H1 (cell line): ENCODE measurements at places on chromosomes 4 and X. TPM values are rescaled to one million over a fixed set of nuclear protein-coding genes. Genes with fewer than 3 reads are reported as not detected.

DNA sequence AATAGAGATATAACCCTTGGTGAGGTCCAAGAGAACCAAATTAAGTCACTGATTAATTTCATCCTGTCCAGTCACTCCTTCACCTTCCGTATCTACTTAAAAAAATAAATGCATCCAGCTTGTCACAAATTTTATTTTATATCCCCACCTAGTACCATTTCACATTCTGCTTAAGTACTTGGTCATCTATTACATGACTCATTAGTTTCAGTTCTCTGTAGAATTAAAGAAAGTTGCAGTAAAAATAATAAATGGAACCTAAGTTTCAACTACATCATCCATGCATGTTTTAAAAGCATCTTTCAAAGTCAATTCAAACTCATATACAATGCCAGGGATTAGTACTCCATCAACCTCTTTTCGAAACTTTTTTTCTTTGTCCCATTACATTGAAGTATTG, 130.2 kb downstream of the SH2D1A start:
- no peaks in the 10 kb centered on the region for H3K27me3 ChIP-seq
- no peaks in the 10 kb centered on the region for H3K36me3 ChIP-seq
- no peak overlapping the region for H3K27ac ChIP-seq
- no peak overlapping the region for H3K4me3 ChIP-seq
- DNase-seq = no peak
- peaks cover 2% of the 10 kb centered on the region; the same call in 1 of the 2 replicates for H3K4me1 ChIP-seq

GRCh38 chr4:86155766-86156165, 204.1 kb downstream of the MAPK10 start:
- no peaks in the 10 kb centered on the region for H3K27me3 ChIP-seq
- no peaks in the 10 kb centered on the region for H3K4me1 ChIP-seq
- no peak overlapping the region for H3K27ac ChIP-seq
- no peak for DNase-seq

The GPM6B gene
- 123 and 132 TPM in 2 replicates for total RNA-seq

DNA sequence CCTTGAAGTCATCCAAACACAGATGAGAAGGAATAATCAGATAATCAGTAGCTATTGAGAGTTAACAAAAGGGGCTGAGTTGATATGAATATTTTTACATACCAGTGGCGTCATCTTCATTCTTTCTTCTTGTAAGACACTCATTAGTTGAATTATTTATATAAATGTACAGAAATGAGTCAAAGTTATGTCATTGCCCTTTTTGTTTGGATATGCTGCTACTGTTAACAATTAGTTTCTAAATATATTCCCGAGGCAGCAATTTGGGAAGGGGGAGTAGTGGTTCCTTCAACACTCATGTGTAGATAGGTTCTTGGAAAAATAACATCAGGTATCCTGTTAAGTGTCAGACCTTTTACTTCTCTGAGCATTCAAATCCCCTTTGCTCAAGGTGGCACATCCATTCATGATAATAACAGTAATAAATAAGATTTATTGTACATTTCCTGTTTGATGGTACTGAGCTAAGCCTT, 436.6 kb downstream of the SPRY1 start:
- no peaks in the 10 kb centered on the region for H3K36me3 ChIP-seq
- H3K27me3 ChIP-seq = no peaks in the 10 kb centered on the region
- H3K4me1 ChIP-seq = no peaks in the 10 kb centered on the region

DNA sequence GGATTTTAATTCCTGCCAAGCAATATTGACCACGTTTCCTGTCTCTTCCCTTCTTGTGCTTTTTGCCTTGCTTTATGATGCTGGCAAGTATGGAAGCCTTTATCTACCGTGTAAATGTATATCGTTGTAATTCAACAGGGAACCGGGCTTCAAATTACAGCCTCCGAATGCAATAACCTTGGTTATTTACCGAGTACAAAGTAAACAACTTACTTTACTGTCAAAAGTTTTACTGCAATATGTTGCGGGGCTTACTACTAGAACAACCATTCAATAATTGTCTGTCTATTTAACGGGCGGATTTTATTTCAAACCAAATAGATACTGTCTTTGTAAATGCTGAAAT, 73.1 kb downstream of the PALLD start:
- no peak overlapping the region for H3K4me3 ChIP-seq
- no peaks in the 10 kb centered on the region for H3K4me1 ChIP-seq
- no peaks in the 10 kb centered on the region for H3K27me3 ChIP-seq
- H3K36me3 ChIP-seq = no peaks in the 10 kb centered on the region

The SAGE1 gene
- total RNA-seq = not detected in 2 replicates

The EVC gene
- total RNA-seq = 9.8 and 11.3 TPM in 2 replicates

The IL13RA2 gene
- total RNA-seq = not detected in 2 replicates

The NAP1L2 gene
- 15.8 and 17.0 TPM in 2 replicates for total RNA-seq

DNA sequence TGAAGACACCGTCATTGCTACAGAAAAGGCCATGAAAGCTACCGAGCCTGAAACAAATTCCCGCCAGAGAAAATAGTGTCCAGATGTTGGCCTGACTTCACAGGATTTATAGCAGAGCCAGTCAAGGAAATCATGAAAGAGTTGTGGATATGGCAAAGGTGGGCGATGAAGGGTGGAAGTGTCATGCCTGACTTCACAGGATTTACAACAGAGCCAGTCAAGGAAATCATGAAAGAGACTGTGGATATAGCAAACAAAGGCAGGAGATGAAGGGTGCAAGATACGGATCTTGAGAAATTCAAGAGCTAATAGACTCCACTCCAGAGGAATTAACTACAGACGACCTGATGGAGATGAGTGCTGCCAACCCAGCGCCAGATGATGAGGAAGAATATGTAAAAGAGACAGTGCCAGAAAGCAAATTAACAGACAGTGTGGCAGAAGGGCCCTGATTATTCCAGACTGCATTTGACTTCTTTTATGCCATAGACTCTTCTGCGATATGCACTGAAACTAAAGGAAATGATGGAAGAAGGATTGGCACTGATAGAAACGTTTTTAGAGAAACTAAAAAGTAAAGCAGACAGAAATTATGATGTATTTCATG, 17.2 kb downstream of the TRMT44 start:
- H3K4me3 ChIP-seq = no peak overlapping the region
- no peak for DNase-seq
- no peak overlapping the region for H3K27ac ChIP-seq
- peaks cover 20% of the 10 kb centered on the region for H3K36me3 ChIP-seq

- no peak overlapping the region for H3K4me3 ChIP-seq
- no peaks in the 10 kb centered on the region for H3K36me3 ChIP-seq
These were observed 7.5 kb upstream of the SPINK2 start for GRCh38 chr4:56828784-56829535.

The PAGE1 gene
- total RNA-seq = not detected in 2 replicates

The ZMAT1 gene
- total RNA-seq = 0.94 and 1.4 TPM in 2 replicates

The LRRC66 gene
- total RNA-seq = 0.11 TPM in 1 of 2 replicates, not detected in the other

GRCh38 chr4:159273141-159273438, 170.2 kb downstream of the RAPGEF2 start:
- no peaks in the 10 kb centered on the region for H3K4me1 ChIP-seq
- no peaks in the 10 kb centered on the region for H3K36me3 ChIP-seq
- no peak for DNase-seq

- H3K27ac ChIP-seq = no peak overlapping the region
- DNase-seq = no peak
- H3K27me3 ChIP-seq = no peaks in the 10 kb centered on the region
These were observed 147.0 kb downstream of the APBB2 start for GRCh38 chr4:41067369-41067768.

GRCh38 chr4:88411491-88412096, 32.9 kb downstream of the HERC6 start:
- H3K27me3 ChIP-seq = no peaks in the 10 kb centered on the region
- no peak for DNase-seq
- no peaks in the 10 kb centered on the region for H3K4me1 ChIP-seq
- no peaks in the 10 kb centered on the region for H3K36me3 ChIP-seq
- H3K27ac ChIP-seq = no peak overlapping the region

The TRIM75 gene
- total RNA-seq = not detected in 2 replicates

DNA sequence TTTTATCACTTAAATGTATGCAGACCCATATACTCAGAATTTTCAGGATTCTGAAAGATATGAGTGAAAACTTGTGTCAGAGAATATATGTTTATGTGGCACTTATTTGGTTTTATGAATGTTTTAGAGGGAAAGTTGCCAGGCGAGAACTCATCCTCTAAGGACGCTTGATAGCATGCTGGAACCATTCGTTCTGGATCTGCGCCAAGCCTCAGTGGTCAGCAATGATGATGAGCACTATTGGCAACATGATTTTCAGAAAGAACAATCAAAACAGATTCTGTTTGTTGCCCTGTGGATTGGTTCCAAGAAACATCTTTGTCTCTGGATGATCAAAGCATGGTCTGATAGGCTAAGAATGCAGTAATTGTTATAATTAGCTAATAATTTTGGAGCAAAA, 32.1 kb upstream of the RAPGEF2 start:
- no peak overlapping the region for H3K27ac ChIP-seq
- H3K4me1 ChIP-seq = no peaks in the 10 kb centered on the region; the same call in 1 of the 2 replicates
- H3K36me3 ChIP-seq = no peaks in the 10 kb centered on the region

- DNase-seq = peak; percentile 2
- H3K4me1 ChIP-seq = no peaks in the 10 kb centered on the region
- no peaks in the 10 kb centered on the region for H3K27me3 ChIP-seq
- no peaks in the 10 kb centered on the region for H3K36me3 ChIP-seq
- no peak overlapping the region for H3K4me3 ChIP-seq
These were observed 222.6 kb downstream of the NDST4 start for GRCh38 chr4:114890773-114891172.

GRCh38 chrX:69522052-69522451, 17.9 kb downstream of the NALF2 start:
- H3K27ac ChIP-seq = no peak overlapping the region
- H3K4me3 ChIP-seq = no peak overlapping the region
- no peaks in the 10 kb centered on the region for H3K36me3 ChIP-seq
- H3K27me3 ChIP-seq = no peaks in the 10 kb centered on the region

DNA sequence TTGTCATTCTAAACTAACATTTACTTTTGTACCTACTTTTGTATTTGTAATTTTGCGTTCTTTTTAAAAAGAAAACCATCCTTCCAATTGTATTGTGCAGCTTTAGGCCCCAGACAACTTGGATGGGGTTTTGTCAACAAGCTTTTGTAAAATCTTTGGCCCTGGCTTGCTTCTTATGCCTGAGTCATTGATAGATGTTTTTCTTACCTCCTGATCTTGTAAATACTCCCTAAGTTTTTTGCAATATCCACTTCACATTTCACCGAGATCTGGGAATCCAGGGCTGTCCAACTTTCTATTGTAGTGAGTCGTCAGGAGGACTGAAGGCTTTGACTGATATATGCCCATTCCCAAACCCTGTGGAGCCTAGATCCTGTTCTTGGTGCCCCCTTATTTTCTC, 126.9 kb upstream of the GUCY1A1 start:
- no peak for DNase-seq
- no peak overlapping the region for H3K4me3 ChIP-seq
- H3K27ac ChIP-seq = no peak overlapping the region
- H3K36me3 ChIP-seq = no peaks in the 10 kb centered on the region

DNA sequence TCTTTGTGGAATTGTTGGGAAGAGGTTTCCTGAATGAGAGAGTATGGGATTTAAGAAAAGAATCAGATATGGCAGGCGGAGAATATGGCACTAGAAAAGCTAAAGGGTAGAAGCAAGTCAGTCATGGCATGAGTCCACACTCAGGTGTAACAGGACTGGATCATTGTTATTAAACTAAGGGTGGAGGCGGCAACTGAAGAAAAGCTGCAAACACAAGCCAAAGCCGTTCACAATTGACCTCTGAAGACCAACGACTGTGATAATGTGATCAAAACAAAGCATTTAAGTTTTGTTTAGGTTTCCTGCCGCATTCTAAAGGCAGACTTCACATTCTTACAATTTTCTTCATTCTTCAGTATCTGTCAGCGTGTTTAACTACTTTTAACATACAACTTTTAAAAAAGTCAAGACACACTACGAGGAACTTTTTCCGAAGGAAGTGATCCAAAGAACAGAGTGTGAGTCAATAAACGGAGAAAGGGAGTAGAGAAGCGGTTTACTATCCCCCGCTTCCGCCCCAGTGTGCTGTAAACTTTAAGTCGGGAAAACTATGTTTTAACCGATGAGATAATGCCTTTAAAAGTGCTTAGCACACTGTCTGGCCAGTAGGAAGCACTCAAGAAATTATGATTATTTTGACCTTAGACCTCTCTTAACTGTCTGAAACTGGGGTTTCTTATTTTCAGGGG, 909 bp upstream of the SLAIN2 start:
- H3K4me1 ChIP-seq = no peaks in the 10 kb centered on the region
- peak overlapping the region; percentile 73 for H3K4me3 ChIP-seq
- H3K27me3 ChIP-seq = no peaks in the 10 kb centered on the region
- no peak for DNase-seq
- H3K36me3 ChIP-seq = no peaks in the 10 kb centered on the region

The SLC49A3 gene
- 5.7 and 8.8 TPM in 2 replicates for total RNA-seq

- H3K4me3 ChIP-seq = no peak overlapping the region
- no peaks in the 10 kb centered on the region for H3K36me3 ChIP-seq
- no peaks in the 10 kb centered on the region for H3K4me1 ChIP-seq
- no peaks in the 10 kb centered on the region for H3K27me3 ChIP-seq
- peak; percentile 55 for DNase-seq
- no peak overlapping the region for H3K27ac ChIP-seq
These were observed 12.9 kb upstream of the SMPX start for GRCh38 chrX:21770631-21771321.

The GPR34 gene
- total RNA-seq = not detected in 2 replicates

DNA sequence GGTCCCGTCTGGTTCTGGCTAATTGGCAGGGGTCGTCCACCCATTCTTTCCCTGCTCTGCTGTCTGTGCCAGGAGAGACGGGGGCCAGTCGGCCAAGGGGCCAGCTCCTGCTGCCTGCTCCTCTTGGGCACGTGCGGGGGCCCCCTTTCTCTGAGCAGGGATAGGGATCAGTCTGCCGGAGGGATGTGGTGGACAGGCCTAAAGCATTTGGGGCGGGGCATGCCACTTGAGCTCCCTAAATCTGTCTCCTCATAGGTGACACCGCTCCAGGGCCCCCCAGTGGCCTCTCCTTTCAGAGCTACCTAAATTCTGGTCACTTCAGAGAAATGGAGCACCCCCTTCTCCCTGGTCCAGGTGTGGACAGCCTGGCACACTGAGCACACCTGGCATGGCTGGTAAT, 4.2 kb upstream of the MSANTD1 start:
- peaks cover 7% of the 10 kb centered on the region for H3K36me3 ChIP-seq
- DNase-seq = no peak
- H3K4me3 ChIP-seq = no peak overlapping the region
- peaks cover 9% of the 10 kb centered on the region; the same call in 1 of the 2 replicates for H3K4me1 ChIP-seq

The TTC29 gene
- 0.28 and 0.65 TPM in 2 replicates for total RNA-seq

GRCh38 chr4:42401171-42401570, 3.9 kb downstream of the SHISA3 start:
- H3K36me3 ChIP-seq = no peaks in the 10 kb centered on the region
- no peak overlapping the region for H3K27ac ChIP-seq
- DNase-seq = no peak
- no peak overlapping the region for H3K4me3 ChIP-seq

GRCh38 chrX:153944800-153945150, 332 bp upstream of the RENBP start:
- no peak overlapping the region for H3K4me3 ChIP-seq
- no peak overlapping the region for H3K27ac ChIP-seq
- DNase-seq = no peak
- H3K4me1 ChIP-seq = peaks cover 5% of the 10 kb centered on the region
- no peaks in the 10 kb centered on the region for H3K27me3 ChIP-seq
